ENCODE measurements at places on chromosomes 6 and 20. TPM values are rescaled to one million over a fixed set of nuclear protein-coding genes. Genes with fewer than 3 reads are reported as not detected.

DNA sequence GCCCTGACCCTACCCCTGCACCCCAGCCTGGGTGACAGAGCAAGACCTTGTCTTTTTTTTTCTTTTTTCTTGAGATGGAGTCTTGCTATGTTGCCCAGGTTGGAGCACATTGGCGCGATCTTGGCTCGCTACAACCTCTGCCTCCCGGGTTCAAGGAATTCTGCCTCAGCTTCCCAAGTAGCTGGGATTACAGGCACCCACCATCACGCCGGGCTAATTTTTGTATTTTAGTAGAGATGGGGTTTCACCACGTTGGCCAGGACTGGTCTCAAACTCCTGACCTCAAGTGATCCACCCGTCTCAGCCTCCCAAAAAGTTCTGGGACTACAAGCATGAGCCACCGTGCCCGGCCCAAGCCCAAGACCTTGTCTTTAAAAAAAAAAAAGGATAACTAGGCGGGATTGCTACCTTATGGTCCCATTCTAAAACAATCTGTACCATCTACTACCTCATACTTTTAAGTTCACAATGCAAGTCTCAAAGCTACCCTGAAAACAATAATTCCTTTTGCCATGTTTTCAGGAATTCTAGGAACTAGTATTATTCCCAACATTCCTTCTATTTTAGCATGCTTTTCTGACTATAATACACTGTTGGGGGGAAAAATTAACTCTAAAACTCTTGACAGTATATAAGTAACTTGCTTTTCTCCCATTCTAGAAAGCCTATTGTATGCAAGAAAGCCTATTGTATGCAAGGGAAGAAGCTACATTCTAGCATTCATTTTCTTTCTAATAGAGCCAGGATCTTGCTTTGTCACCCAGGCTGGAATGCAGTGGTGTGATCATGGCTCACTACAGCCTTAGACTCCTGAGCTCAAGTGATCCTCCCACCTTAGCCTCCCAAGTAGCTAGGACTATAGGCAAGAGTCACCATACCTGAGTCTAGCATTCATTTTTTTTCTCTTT, 6.6 kb downstream of the TUBB start:
- DNase-seq, result no peak

DNA sequence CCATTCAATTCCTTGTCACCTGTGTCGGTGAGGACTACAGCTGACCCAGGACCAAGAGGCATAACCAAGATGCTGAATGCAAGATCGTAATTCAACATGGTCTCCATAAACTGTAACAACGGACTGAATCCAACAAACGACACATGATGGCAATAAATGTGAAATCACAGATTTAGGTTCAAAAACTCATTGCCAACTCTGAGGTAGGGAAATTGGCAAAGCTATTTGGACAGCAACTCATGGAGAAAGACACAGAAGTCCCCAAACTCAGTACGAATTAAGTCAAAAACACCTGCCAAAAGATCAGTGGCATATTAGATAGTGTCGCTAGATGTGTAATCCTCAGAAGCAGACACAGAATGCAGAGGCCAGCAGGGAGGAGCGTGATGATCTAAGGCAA, 25.0 kb downstream of the CPNE5 start:
- no peak for DNase-seq

The C6orf132 gene
- total RNA-seq, result 69.3 TPM

DNA sequence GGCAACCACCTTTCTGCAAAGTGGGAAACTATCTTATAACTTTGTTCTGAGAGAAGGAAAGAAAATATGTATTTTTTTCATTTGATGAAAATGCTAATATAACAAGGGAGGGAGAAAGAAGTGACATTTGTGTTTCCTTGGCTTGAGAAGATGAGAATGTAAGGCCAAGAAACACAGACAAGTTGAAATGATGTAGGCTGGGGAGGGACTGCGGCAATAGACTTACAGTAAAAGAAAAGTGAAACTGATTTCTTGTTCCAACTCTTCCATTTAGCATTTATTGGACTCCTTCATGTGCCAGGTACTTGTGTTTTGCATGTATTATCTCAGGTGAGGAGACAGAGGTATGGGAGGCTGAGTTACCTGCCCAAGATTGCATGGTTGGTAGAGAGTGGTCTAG, 130.9 kb downstream of the CARMIL1 start:
- no peak for DNase-seq

DNA sequence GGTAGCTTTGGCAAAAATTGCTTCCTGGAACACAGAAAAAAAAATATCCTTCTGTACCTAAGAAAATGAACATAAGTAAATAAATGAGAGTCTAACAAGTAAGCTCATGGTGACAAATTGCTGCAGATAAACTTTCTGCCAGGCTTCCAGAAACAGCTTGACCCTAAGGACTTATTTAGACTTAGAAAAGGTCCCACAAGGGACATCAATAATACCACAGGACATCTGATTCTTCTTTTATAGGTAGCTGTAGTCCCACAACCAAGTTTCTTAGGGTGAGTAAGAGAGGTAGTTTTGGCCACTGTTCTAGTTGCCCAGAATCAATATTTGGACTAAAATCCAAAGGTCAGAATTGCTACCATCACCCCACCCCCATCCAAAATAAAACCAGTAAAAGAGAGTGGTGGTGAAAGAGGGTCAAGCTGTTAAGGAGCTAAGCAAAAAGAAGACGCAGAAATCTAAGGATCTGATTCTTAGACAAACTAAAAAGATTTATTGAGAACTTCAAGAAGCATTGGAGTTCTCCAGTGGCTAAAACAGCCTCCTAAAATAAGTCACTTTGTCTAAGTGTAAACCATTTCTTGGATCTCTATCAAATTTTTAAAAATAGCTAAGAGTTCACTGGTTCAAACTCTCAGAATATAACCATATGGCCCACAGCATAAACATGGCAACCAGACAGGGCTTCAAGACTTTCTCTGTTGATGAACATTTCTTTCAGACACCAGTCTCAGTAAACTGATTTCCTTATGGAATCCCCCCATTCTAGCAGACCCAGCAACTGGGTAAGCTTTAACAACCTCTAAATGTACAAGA, 180.6 kb downstream of the PTPRK start:
- no peak for DNase-seq

GRCh38 chr6:138907167-138907566, 80.9 kb downstream of the REPS1 start:
- no peak for DNase-seq

- DNase-seq, result peak; percentile 70
Observed at GRCh38 chr6:137223370-137224131, 4.4 kb upstream of the IFNGR1 start.

The SIRPD gene
- total RNA-seq, result not detected

The B3GAT2 gene
- not detected for total RNA-seq

DNA sequence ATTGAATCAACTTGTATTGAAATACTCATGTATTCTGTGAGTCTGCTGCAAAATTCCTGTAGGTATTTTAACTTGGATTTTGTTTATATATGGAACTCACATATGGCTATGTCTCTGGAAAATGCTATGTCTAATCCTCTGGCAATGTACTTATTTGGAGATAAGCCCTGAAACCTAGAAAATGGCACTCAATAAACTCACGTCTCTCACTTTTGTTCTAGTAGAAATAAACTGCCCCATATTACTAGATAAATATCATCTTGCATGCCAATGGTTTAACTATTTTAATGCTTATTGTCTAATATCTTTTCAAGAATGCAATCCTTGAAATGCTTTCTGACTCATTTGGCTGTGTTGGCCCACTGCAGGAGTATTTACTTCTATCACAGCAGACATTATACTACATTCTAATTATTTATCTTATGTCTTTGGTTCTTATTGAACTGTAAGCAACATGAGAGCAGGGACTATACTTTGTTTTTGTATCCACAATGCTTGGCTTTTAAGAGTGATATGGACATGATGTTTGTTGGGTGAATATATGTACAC, 292.2 kb upstream of the RSPO3 start:
- no peak for DNase-seq

All from ureter (tissue), 1 donor.